ENCODE measurements at places on chromosomes 2 and 18. TPM values are rescaled to one million over a fixed set of nuclear protein-coding genes. Genes with fewer than 3 reads are reported as not detected.

The SH3RF3 gene
- polyA plus RNA-seq, result 0.45 TPM

The RAB6C gene
- not detected for polyA plus RNA-seq

The SAG gene
- not detected for polyA plus RNA-seq

The PHLPP1 gene
- 0.16 TPM for polyA plus RNA-seq

The NDC80 gene
- polyA plus RNA-seq, result 1.7 TPM

The TXNDC2 gene
- not detected for polyA plus RNA-seq

The GPR45 gene
- not detected for polyA plus RNA-seq

The KIF5C gene
- 0.83 TPM for polyA plus RNA-seq

The C2orf15 gene
- polyA plus RNA-seq, result 5.7 TPM

The CKAP2L gene
- polyA plus RNA-seq, result 0.16 TPM

The GPN1 gene
- polyA plus RNA-seq, result 89.4 TPM

The NEU2 gene
- polyA plus RNA-seq, result not detected

The CRYGC gene
- not detected for polyA plus RNA-seq

The PRSS56 gene
- polyA plus RNA-seq, result not detected

The POTEF gene
- not detected for polyA plus RNA-seq

GRCh38 chr2:192604295-192604694 lies 409.6 kb upstream of the TMEFF2 start:
- DNase-seq, result no peak

DNA sequence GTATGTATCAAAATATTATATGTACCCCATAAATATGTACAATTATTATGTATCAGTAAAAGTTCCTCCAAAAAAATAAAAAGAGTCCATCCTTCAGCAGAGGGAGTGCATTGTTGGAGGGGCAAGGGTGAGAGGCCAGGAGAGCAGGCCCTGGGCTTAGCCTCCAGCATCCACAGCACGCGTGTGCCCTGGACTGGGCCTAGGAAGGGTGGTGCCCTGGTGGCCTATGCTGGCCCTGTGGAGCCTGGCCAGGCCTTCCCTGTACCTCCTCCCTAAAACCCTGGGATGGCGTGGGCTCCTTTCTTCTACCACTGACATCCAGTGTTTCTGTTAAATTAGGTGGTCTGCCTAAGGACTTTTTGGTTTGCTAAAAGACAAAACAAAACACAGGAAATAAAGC lies 93.4 kb downstream of the SH3RF3 start:
- DNase-seq, result no peak

DNA sequence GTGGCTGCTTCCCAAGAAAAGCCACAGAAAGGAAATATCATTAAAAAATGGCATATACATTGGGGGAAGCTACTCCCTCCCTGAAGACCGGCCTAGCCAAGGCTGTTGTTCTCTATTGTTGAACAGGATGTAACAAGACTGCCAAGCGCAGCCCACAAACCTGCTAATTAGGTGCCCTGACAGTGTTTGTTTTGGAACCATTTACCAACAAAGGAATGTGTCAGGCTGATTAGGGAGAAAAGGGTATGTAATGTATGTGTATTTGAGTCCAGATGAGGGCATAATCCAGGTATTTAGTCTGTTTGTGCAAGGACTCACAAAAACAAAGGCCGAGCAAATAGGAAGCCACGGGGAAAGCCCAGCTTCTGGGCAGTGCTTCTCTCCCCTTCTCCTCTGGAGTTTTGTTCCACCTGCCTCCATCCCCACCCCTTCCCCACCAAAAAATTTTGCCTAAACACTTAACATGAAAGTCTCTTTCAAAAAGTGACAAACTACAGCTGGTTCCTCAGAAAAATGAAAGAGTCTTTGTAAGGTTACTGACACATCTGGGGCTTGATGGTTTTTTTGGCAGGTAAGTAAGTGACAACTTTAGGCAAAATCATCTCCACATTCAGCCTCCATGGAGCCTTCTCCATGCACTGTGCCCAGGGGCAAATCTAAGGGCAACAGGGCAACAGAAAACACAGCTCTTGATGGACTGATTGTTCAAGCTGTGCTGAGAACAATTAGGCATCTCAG lies 78.3 kb upstream of the FZD5 start:
- no peak for DNase-seq

- DNase-seq, result no peak
Observed at GRCh38 chr2:95307036-95307435, 9.9 kb downstream of the KCNIP3 start.

GRCh38 chr2:42754776-42755140 lies 9.2 kb downstream of the OXER1 start:
- DNase-seq, result no peak

DNA sequence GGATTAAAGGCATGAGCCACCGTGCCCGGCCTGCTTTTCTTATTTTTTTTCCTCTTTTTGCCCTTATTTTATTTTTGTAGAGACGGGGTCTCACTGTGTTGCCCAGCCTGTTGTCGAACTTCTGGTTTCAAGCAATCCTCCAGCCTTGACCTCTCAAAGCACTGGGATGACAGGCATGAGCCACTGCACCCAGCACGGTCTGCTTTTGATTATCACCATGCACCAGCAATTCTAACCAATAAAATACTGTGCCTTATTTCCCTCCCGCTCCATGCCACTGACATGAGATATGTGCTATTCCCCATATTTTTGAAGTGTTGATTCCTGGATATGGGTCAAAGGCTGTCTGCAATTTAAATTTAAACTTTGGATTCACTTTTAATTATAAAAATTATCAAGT lies 42.9 kb downstream of the ACYP2 start:
- DNase-seq, result no peak

- DNase-seq, result no peak
Observed at GRCh38 chr18:50492097-50492496, 67.8 kb upstream of the MAPK4 start.

- no peak for DNase-seq
Observed at GRCh38 chr2:70460333-70460732, 93.3 kb downstream of the TGFA start.

DNA sequence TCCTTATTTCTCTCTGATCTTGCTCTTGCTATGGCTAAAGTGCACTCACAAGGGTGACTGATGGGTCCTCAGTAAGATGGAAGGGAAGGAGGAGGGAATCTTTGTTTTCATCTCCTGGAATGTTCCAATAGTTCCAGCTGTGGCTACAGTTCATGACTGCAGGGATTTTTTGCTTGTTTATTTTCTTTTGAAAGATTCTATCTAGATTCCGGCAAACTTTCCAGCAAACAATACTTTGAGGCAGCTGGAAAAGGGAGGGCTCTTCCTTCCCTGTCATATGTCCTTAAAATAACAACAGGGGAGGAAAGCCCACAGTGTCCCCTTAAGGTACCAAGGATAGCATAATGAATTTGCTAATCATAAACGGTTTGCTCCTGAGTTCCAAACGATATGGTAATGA lies 111.3 kb upstream of the SLC14A2 start:
- DNase-seq, result no peak

GRCh38 chr18:384897-385296 lies 115.6 kb downstream of the COLEC12 start:
- DNase-seq, result no peak

- no peak for DNase-seq
Observed at GRCh38 chr2:130796290-130796689, 40.4 kb upstream of the ARHGEF4 start.

DNA sequence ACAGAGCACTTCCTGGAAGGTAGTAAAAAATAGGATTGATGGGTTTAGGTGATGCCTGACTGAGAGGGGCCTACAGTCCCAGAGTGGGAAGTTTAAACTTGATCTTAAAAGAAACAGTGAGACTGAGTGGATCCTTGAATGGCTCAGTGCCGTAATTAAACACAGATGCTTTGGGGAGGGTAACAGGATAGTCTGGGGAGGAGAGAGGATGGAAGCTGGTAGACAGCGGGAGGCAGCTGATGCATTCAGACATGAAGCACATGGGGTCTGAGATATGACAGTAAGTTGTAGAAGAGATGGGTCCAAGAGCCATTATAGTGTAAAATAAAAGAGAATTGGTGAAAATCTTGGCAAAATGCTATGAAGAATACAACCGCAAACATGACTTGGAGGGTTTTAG lies 54.4 kb downstream of the AOX1 start:
- DNase-seq, result no peak

GRCh38 chr2:177187631-177188312 lies 24.8 kb upstream of the HNRNPA3 start:
- DNase-seq, result no peak

- DNase-seq, result no peak
Observed at GRCh38 chr2:72961853-72962468, 44.6 kb downstream of the EMX1 start.

GRCh38 chr2:5076599-5076998 lies 615.6 kb upstream of the SOX11 start:
- DNase-seq, result no peak

DNA sequence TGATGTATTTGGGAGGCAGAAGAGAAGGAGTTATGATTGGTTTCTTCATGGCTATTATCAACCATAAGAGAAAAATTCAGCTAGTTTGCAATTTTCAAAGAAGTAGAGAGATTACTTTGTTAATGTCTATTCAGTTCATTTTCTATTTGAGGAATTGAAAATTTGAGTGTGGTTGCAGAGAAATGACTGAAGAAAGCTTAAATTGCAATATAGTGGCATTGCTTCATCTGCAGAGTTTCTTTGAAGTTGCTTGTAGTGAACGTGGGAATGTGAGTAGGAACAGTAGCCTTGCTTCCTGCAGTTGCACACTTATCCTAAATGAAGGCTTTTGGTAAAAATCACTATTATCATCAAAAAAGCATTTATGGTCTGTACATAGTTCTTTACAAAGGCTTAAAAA lies 14.7 kb upstream of the CYRIA start:
- no peak for DNase-seq

DNA sequence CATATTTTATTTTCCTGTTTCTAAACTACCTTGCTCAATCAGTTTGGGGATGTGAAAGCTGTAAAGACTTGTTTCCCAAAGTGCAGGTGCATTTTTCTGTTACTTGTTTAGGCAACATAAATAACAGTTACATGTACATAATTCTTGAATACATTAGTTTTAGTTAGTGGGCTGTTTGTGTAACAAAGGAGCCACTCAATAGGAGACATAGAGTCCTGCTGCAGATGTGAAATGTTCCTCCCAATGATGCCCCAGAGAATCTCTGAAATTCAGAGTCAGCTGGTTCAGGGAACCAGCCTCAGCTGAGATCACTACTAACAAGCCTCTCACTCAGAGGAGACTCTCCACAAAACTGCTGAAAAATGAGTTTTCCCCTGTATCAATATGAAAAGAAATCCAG lies 91.5 kb upstream of the TWSG1 start:
- no peak for DNase-seq

DNA sequence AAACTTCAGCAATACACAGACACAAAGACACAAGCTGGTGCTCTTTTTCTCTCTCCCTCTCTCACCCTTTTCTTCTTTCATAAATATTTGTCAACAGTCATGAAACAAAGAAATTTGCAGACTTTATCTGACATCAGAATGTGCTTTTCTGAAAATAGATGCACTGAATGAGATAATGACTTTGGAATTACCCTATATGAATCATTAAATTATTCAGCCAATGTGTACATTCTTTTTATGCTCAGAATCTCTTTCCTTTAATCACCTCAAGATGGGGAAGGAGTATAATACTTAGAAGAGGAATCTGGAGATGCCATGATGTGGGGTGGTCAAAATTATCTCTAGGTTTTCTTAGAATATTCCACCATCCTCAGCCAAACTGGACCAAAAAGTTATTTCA lies 289.9 kb downstream of the LRRTM1 start:
- DNase-seq, result no peak

- no peak for DNase-seq
Observed at GRCh38 chr2:197828464-197829135, 24.2 kb downstream of the PLCL1 start.

GRCh38 chr2:28452534-28453081 lies 43.3 kb upstream of the PLB1 start:
- DNase-seq, result peak; percentile 29

GRCh38 chr2:106185475-106186184 lies 8.5 kb downstream of the UXS1 start:
- DNase-seq, result no peak

DNA sequence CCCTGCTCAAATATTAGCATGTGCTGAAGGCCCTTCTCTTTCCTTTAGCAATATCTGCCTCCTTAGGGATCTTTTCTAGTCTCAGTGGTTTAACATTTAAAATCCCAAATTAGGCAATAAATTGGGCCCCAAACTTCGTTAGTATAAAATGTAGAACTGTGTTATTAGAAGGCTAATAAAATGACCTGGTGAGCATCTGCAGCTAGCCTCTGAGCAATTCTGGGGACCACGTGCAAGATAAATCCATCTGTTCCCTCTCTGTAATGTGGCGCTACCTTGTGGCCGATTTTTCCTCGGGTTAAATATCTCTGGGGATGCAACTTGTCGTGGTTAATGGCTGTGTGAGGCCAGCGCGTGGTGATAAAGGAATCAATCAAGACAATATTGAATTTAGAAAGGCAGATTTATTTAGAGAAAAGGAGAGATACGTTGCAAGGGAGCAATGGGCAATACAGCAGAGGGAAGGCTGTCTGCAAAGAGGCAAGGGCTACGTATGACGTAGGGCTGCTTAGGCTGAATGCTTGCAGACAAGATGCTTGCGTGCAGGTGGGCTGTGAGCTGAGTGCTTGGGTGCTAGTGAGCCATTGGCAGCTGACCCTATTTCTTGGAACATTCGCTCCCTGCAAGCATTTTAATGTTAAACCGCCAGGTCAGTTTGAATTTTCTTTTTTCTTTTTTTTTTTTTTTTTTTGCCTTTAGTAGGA lies 18.5 kb upstream of the IL36G start:
- no peak for DNase-seq

DNA sequence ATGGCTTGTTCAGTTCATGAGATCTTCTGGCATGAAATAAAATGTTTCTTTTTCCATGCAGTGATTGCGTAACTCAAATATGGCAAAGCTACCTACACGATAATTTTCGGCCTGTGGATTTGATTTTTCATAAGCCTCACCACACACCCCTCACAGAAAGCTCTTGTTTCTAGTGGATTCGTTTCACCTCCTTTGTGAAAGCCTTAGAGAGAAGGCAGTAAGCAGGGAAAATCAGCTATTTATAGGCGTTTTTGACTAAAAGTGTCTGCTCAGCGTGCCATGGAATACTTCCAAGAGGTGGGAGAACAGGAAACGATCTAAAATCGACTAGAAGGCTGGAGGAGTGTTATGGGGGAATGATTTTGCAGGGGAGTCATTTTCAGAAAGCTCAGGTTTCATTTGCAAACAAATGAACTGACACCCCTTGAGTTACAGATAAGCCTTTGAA lies 417.9 kb downstream of the TGIF1 start:
- no peak for DNase-seq

DNA sequence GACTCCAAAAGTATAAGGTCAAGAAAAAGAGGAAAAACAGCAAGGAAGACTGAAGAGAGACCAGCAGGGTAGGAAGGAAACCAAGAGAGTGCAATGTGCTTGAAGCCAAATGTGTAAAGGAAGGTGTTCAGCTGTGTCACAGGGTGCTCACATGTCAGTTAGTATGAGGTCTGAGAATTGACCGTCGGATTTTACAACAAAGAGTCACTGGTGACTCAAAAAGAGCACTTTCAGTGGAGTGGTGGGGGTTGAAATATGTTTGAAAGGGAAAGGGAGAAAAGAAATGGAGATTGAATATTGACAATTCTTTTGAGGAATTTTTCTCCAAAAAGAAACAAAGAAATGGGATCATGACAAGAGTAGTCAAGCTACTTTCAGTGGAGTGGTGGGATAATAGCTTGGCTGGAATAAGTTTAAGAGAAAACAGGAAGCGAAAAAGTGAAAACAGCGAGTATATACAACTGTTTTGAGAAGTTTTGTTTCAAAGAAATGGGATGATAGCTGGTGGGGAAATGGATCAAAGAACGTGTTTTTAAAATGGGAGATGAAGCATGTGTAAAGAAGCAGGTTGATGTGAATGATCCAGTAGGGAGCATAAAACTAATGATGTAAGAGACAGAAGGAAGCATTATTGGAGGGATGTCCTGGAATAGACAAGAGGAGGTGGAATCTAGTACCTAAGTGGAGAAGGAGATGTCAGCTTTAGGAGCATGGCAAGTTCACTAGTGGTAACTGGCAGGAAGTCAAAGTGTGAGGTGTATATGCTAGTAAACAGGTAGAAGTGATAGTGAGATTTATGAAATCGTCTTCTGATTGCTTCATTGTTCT lies 3.6 kb upstream of the TSPYL6 start:
- no peak for DNase-seq

Data from naive B cell (primary cell).